Stimulated activated CD8-positive, alpha-beta memory T cell treated with anti-CD3 and anti-CD28 coated beads, Interleukin-7, amount 100 ng/mL, for 1 hour (primary cell): ENCODE measurements at places on chromosomes 12 and 14.

DNA sequence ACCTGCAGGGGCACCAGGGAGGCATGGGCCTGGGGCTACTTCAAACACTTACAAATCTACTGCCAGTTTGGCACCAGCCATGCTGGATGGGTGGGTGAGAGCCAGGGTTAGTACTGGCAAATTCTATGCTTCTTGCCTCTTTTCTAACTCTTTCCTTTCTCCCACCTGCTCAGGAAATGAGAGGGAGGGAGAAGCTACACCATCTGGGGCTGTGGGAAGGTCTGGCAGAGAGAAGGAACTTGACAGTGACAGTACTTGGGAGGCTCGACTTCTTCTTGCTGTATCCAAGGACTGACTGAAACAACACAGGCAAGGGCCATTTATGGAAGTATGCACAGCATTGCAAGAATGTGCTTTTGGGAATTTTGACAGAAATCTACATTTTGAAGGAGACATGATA is 149.6 kb upstream of the DYRK2 start:
- no peak for DNase-seq

DNA sequence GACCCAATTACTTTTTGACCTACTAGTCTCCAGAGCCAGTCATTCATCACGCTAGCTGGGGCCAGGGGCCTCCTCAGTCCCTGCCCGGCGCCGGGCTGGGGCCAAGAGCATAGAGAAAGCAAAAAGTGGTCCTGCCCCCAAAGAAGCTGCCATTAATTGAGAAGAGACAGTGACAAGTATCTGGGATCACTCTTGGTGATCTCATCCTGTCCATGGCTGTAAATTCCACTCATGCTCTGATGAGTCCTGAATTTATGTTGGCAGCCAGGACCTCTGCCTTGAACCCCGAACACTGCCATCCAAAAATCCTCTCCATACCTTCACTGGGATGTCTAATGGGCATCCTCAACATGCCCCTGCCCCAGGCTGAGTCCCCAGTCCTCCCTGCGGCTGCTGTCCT is 34.4 kb upstream of the DLK1 start:
- DNase-seq: no peak

- DNase-seq: no peak
Measured at GRCh38 chr12:71492604-71493003, 53.0 kb downstream of the LGR5 start.

DNA sequence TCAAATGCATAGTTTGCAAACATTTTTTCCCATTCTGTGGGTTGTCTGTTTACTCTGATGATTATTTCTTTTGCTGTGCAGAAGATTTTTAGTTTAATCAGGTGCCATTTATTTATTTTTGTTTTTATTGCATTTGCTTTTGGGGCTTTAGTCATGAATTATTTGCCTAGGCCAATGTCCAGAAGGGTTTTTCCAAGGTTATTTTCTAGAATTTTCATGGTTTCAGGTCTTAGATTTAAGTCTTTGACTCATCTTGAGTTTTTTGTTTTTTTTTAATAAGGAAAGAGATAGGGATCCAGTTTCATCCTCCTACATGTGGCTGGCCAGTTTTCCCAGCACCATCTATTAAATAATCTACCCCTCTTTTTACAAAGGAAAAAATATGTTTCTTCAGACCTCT is 57.2 kb upstream of the TMEM260 start:
- no peak for DNase-seq

- DNase-seq: no peak
Measured at GRCh38 chr14:71438684-71439083, 493.5 kb upstream of the RGS6 start.

GRCh38 chr12:118424884-118425283 is 48.5 kb downstream of the SUDS3 start:
- no peak for DNase-seq

- no peak for DNase-seq
Measured at GRCh38 chr14:53715193-53715721, 241.4 kb downstream of the BMP4 start.

DNA sequence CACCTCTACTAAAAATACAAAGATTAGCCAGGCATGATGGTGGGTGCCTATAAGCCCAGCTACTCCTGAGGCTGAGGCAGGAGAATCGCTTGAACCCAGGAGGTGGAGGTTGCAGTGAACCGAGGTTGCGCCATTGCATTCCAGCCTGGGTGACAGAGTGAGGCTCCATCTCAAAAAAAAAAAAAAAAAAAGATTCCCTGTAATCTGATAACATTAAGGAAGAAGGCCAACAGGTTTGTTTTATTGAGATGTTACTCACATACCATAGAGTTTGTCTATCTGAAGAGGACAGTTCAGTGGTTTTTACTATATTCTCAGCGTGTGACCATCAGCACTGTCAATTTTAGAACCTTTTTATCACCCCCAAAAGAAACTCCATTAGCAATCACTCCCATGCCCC is 37.5 kb downstream of the TSPAN9 start:
- DNase-seq: no peak

DNA sequence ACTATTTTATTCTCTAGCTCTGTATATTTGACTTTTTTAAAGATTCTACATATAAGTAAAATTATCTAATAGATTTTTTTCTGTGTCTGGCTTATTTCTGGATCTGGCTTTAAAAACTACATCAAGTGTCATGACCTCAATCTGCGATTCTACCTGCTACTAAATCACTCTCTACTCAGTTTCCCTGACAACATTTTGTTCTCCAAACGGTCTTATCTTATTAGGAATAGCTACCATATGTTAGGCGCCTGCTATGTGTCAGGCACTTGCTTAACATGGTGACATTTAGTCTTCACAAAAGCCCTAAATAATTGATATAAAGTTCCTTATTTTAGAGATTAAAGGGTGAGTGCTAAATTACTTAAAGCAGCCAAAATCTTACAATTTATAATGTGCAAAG is 1362.9 kb upstream of the FLRT2 start:
- DNase-seq: no peak

DNA sequence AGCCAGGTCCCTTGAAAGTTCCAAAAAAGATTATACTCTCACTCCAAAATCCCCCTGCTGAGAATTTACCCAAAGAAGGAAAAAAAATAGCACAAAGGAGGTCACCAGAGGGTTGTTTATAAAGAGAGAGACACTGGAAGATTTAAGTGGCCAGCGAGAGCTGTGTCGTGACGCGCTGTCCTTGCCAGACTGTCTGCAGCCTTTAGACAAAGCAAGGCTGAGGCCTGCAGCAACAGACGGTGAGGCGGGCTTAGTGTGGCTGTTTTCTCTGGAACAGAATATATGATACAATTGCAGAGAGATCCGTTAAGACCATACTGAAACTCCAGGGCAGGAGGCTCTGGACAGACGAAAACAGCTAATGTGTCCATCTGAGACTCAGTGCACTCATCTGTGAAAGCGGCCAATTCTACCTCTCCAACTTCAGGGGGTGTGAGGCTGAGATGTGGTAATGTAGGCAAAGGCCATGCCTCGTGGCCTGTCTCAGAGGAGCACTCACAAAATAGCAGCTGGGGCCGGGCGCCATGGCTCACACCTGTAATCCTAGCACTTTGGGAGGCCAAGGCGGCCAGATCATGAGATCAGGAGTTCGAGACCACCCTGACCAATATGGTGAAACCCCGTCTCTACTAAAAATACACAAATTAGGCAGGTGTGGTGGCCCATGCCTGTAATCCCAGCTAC is 36.2 kb downstream of the ANAPC7 start:
- DNase-seq: no peak

GRCh38 chr14:49493557-49493956 is 92.6 kb downstream of the RPS29 start:
- DNase-seq: no peak

DNA sequence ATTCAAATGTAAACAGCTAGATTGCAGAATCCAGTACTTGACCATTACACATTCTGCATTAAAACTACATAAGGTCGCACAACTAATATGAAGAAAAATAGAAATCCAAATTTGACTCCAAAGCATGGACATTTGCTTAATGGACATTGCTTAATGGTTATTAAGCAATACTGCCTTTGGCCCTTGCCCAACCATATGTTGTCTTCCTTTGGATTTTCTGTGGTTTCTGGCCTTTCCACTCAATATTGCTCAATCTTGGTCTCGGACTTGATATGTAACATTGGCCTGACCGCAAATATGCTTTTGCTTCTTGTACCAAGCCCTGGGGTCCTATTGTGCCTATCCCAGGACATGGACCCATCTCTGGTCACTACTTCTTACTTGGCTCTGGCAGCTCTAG is 67.2 kb downstream of the PTPRR start:
- no peak for DNase-seq

- no peak for DNase-seq
Measured at GRCh38 chr12:131499160-131499863, 211.6 kb upstream of the SFSWAP start.

- DNase-seq: no peak
Measured at GRCh38 chr12:10366875-10367274, 23.0 kb downstream of the KLRK1 start.

GRCh38 chr12:6146509-6146908 is 22.0 kb upstream of the VWF start:
- DNase-seq: no peak

DNA sequence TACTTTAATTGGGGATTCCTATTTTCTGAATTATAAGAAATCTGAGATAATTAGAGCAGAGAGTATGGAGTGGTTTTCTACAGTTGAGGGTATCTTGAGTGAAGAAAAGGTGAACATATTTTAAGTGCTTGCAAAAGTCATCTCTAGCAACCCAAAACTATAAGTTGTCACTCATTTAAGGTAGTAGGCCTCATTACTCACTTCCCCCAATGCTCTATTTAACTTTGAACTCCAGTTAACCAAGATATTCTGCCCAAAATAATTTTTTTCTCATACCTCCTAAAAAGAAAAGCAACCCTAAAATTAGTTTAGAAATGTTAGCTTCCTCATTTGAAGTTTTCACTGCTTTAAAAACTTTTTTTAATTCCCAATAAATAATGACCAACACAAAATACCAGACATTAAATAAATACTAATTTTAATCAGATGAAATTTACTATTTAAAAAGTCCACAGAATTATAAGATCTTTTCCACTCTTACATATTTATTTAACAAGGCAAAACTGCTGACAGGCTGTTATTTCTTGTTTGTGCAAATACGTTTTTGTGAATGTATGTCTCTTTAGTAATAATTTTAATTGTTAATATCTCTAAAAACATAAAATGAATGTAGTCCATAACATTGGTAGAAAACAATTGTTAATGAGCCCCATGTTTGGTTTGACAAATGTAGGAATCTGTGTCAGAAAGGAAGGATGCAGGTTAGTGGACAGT is 47.8 kb downstream of the VRK1 start:
- no peak for DNase-seq

DNA sequence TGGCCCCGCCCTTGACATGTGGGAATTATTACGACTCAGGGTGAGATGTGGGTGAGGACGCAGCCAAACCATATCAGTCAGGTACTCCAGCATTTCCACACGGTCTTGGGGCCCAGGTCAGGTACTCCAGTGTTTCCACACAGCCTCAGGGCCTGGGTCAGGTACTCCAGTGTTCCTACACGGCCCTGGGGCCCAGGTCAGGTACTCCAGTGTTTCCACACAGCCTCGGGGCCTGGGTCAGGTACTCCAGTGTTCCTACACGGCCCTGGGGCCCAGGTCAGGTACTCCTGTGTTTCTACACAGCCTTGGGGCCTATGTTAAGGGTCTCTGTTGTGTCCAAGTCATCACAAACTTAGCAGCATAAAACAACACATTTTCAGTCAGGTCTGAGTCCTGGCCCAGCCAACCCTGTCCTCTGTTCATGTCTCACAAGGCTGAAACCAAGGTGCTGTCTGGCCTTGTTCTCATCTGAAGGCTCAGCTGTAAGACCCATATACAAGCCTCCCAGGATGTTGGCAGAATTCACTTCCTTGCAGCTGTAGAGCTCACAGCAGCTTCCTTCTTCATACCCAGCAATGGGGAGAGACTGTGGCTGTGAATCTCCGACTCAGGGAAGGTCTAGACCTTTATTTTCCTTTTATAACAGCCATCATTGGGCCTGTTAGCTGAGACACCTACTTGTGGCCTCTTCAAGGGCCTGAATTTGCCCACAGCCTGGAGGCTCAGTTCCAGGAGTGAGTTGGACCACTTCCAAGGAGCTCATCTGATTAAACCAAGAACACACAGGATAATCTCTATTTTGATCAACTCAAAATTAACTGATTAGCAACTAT is 107.6 kb upstream of the SFSWAP start:
- DNase-seq: no peak

DNA sequence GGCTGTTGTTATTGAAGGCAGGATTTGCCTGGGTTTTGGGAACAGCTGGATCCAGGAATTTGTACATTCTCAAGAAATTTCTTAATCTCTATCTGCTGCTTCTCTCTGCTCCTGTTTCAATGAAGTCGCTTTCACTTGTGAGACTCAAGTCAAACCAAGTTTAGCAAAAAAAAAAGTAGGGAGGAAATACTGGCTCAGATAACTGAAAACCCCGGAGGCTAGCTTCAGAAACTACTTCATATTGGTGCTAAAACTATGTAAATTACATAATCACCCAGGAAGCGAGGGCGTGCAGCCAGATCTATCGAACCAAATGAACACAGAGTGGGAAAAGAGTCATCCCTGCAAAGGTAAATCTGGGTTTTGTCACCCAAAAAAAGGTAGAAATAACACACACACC is 68.3 kb upstream of the FICD start:
- no peak for DNase-seq

DNA sequence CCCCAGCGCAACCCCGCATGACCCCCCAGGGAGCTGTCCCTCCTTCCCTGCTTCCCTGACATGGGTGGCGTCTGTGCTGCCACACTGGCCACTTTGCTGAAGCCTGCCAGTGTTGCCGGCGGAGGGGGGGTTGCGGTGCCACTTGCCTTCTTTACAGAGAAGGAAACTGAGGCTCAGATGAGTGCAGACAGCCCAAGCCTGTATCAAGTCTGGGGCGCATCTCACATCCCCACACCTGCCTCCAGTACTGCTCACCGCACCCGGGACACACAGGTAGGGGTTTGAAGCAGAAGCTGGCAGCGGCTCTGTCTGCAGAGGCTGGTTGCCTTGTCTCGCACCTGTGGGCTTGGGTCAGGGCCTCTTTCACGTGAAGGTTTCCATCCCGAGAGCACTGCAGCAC is 104.7 kb upstream of the RTL1 start:
- DNase-seq: no peak

GRCh38 chr12:65868133-65868705 is 43.9 kb downstream of the HMGA2 start:
- DNase-seq: no peak

GRCh38 chr12:102417055-102417454 is 63.3 kb downstream of the IGF1 start:
- DNase-seq: no peak

DNA sequence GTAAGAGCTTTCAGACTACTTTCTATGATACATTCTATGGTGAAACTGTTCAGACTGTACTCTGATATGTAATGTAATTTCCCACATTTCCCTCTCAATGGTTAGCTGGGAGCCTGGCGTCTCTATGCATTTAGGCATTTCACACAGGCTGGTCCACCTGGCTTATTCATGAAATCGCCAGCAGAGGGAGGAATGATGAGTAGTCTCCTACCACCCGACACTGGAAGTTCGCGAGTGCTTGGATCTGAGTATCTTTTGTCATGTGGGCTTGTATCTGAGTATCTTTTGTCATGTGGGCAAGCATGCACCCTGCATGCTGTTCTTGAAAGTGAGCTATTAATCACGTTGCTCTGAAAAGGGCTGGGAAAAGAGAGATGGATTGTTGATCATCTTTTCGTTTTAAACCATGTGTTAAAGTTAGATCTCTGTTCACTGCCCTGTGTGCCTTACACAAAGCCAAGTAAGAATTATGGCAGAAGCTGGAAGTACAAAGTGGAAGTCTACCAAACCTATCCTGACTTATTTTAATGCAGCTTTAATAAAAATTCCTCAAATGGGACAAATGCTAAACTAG is 235.0 kb downstream of the ATP23 start:
- no peak for DNase-seq
